Urinary bladder (tissue), 4 donors: ENCODE measurements at places on chromosomes 2 and 18. TPM values are rescaled to one million over a fixed set of nuclear protein-coding genes. Genes with fewer than 3 reads are reported as not detected.

DNA sequence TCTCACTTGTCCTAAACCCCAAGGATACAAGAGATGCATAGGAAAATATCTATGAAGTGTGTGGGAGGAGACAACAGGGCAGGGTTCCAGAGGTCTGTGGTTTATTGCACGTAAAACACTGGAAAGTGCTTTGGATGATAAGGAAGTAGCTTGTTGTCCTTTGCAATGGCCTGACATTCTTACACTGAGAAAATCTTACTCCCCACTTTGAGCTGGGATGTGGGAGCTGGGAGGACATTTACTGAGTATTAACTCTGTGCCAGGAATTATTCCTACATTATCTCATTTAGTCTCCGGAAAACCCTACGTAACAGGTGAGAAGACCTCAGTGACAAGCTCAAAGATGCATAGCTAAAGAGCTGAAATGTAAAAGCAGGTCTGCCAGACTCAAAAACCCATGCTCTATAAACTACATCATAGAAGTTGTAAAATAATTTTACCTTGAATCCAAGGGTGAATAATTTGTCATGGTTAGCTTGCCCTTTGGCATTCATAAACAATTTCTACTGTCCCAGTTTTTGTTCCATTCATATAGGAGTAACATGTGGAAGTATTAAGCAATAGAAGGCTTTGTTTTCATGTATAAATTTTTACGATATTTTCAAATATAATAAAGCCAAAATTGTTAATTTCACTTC, 9.2 kb upstream of the GALNT3 start:
- no peak for DNase-seq

DNA sequence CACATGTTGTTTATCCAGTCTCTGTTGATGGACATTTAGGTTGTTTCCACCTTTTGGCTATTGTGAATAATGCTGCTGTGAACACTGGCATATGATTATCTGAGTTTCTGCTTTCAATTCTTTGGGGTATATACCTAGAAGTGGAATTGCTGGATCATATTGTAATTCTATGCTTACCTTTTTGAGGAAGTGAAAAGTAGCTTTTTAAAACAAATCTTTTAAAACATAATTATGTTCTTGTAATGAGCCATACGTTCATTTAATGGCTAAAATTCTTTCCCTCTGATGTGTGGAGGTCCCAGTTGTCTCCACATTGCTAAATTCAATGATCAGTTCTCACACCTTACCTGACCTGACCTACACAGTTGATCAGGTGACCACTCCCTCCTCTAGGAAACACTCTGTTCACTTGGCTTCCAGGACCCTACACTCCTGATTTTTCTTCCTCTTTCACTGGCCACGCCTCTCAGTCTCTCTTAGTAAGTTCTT, 27.8 kb upstream of the SERTAD2 start:
- no peak for DNase-seq

- DNase-seq, result peak; percentile 47
Observed at GRCh38 chr2:113390124-113390849, 47.2 kb upstream of the ZNG1B start.

MARCO gene
- total RNA-seq, result 0.42 TPM

- DNase-seq, result no peak
Observed at GRCh38 chr2:45028276-45028675, 19.0 kb upstream of the SIX2 start.

NMS gene
- not detected for total RNA-seq

ARID5A gene
- 10.7 TPM for total RNA-seq

CCDC178 gene
- total RNA-seq, result 3.1 TPM

- peak; percentile 13 for DNase-seq
Observed at GRCh38 chr18:27314996-27315395, 129.9 kb upstream of the CHST9 start.

DNA sequence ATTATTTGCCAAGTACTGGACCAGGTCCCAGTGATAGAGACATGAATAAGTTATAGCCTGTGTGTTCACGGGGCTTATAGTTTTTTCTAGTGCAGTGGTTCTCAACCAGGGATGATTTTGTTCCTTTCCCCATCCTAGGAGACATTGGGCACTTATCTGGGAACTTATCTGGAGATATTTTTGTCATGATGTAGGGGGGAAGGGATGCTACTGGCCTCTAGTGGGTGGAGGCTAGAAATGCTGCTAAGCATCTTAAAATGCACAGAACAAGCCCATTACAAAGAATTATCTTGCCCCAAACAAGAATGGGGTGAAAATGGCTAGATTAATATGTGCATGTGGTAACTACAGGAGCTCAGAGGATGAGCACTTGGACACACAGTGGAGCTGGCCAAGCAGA, 75.2 kb downstream of the KLHL29 start:
- DNase-seq, result no peak

REG3A gene
- not detected for total RNA-seq

MAPK4 gene
- 3.6 TPM for total RNA-seq

GRCh38 chr2:65357095-65357958, 75.1 kb downstream of the SPRED2 start:
- DNase-seq, result no peak

- no peak for DNase-seq
Observed at GRCh38 chr2:211170843-211171242, 614.4 kb downstream of the CPS1 start.

- DNase-seq, result no peak
Observed at GRCh38 chr2:140586379-140586778, 1544.4 kb downstream of the LRP1B start.

DNA sequence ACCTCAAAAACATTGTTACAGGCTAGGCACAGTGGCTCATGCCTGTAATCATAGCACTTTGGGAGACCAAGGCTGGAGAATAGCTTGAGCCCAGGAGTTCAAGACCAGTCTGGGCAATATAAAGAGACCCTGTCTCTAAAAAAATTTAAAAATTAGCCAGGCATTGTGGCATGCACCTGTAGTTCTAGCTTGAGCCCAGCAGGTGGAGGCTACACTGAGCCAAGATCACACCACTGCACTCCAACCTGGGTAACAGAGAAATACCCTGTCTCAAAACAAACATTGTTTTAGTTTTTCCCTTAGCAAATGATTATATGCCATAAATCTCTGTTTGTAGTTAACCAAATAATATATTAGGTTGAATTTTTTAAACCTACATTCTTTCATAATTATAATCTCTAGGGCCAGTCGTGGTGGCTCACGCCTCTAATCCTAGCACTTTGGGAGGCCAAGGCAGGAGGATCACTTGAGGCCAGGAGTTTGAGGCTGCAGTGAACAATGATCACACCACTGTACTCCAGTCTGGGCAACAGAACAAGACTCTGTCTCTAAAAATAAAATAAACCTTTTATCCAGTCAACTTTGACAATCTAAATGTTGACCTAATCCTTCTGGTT, 13.3 kb upstream of the CYP20A1 start:
- DNase-seq, result no peak
